ENCODE measurements at places on chromosomes 7 and 10.

DNA sequence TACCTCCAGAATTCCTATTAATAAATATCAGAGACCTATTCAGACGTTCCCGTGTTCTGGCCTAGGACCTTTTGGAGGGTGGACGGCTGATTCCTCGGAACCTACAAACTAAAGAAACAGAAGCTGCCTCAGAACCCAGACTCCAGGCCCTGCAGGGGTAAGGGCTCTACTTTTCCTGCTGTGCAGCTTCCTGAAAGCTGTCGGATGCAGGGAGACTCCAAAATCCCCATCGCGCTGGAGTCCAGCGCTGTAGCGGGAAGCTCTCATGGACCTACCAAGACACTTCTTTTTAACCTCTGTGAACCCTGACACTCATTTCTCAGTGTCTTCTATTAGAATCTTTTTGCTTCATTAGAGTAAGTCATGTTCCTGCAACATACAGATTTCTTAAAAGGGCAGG lies 244.5 kb upstream of the PITRM1 start:
- DNase-seq: no peak

- no peak for DNase-seq
Measured at GRCh38 chr7:82257118-82257695, 186.4 kb downstream of the CACNA2D1 start.

DNA sequence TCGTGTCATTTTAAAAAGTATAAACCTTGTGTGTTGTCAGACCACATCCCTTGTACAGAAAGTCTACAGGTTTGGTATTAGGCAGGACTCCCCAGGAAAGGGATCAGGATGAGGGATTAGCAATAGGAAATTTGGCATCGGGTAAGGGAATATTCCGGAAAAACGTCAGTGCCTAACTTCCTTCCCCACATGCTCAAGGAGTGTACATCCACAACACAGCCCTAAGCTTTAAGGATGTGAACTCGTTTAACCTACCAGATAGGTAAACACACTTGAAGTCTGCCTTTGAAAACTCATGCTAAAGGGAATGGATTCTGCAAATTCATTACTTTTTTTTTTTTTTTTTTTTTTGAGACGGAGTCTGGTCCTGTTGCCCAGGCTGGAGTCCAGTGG lies 194.9 kb downstream of the SKIDA1 start:
- no peak for DNase-seq

GRCh38 chr7:27873981-27874957 lies 134.3 kb downstream of the TAX1BP1 start:
- no peak for DNase-seq

Measured in Jurkat, Clone E6-1 (cell line).